Sigmoid colon (tissue), 7 donors: ENCODE measurements at places on chromosomes 2 and 18. TPM values are rescaled to one million over a fixed set of nuclear protein-coding genes. Genes with fewer than 3 reads are reported as not detected.

DNA sequence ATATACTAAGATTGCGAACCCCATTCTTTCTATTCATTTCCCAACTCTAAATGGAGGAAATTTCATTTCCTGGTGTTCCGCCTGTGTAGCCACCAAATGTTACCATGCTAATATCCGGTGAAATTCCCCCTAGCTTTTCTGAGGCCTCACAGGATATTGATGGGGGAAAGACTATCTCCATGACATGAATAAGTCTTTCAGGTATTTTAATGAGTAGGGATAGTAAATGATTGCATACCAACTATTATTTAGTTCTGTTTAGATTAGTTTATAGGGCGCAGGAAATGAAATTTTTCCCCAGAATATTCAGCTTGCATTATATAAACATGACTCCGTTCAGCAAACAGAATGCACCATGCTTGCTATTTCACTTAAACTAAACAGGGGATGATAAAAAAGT lies 55.4 kb downstream of the COL5A2 start:
- DNase-seq = no peak

- DNase-seq = no peak
Observed at GRCh38 chr18:2173486-2173885, 397.8 kb downstream of the METTL4 start.

- no peak for DNase-seq
Observed at GRCh38 chr2:70212298-70212932, 21.6 kb upstream of the C2orf42 start.

DNA sequence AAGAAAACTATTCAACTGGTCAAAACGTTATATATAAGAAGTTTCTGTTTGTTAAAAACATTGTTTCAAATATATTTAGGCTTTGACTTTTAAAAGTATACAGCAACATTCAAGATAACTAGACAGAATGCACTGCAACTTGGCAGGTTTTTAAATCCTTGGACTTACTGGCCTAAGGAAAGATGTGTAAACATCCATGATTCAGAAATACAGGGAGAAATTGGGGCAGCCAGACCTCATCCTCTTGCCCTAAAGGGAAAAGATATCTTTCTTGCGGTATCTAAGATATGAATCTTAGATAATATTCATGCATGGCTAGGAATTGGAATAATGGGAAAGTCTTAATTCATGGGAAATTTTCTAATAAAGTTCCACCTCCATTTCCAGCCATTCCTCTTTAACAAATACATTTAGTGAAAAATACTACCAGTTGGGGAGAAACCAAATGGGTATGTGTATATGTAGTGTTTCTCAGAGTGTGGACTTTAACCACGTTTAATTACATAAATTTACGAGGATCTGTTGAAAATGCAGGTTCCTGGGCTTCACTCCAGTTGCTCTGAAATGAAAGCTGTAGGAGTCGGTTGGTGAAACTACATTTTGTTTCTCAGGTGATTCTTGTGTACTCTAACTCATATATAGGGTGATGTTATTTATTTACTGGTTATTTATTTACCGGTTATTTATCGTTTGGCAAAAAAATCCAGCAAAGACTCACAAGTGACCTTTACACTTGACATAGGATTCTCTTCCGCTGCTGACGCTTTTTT lies 587 bp upstream of the TANK start:
- DNase-seq = no peak

Gene SLC4A3
- total RNA-seq = 5.0 TPM

DNA sequence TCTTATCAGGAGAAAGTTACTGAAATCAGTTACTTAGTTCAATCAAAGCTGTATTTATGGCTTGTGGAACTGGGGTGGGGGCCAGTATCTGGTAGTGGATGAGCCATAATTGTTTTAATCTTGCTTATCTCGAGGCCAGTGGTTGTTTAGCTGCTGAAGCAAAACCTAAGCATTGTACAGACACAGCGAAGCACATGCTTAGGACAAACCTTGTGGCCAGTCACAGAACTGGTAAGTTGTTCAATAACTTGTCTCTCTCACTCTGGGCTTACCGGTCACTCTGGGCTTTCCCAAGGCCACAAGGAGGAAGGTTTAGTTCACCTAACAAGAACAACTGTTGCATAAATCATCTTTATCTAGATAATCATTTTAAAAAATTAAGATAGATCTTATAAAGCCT lies 296.6 kb upstream of the NETO1 start:
- no peak for DNase-seq

DNA sequence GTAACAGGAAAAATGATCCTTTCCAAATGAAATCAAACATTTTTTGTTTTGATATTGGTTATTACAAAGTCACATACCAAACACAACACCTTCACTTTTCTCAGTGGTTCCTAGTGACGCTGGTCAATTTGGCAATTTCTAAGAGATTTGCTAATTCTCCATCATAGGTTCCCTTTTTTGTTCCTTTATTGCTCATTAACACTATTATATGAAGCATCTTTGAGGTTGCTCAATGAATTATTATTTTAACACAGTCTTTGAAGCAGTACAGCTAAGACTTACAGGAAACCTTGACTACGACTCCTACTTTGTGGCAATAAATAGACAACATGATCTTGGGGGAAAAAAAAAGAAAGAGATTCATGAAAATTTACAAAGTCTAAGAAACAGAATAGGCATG lies 152.2 kb upstream of the VRK2 start:
- DNase-seq = no peak

- no peak for DNase-seq
Observed at GRCh38 chr2:70520825-70521224, 32.8 kb downstream of the TGFA start.

GRCh38 chr18:9429662-9429993 lies 45.7 kb upstream of the RALBP1 start:
- no peak for DNase-seq

DNA sequence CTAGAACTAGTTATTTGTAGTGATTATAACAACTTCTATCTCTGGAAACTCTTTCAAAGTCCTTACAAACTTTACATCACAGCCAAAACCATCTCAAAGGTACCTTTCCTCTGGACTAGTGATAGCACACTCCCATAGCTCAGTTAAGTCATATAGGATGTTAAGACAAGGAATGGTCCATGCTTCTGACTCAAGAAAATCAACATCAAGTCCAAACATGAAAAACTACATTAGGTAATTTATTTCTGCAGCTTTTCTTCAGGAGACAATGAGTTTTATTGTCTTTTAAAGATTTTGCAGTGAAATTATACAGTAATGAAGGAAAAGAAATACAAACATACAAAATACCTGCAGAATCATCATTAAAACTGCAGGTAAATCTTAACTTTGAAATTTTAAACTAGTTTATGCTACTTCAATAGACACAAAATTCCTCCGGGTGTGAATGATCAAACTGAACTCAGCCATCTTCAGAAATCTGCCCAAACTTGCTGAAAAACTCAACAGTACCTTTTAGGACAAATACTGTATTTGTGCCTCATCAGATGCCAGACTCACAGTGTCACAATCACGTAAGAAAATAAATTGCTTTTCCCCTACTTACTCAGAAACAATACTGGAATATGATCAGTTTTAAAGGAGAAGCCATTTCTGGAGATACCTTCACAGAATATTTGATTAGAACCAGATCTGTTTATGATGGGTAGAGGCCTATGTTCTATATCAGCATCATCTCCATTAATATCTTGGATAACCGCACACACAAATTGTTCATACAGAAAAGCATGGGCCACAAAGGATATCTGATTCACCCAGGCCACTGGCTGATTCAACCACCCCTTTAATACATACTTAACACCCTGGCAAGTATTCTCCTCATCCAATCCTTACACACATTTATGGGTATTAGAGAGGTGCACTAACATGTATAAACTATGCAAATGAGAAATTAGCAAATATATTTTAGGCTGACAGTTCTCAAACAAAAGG lies 2.6 kb downstream of the TMEM131 start:
- DNase-seq = no peak

Gene RFX8
- 0.83 TPM for total RNA-seq

- no peak for DNase-seq
Observed at GRCh38 chr2:241314226-241315092, 1.0 kb downstream of the HDLBP start.

Gene MARCO
- 3.3 TPM for total RNA-seq

- no peak for DNase-seq
Observed at GRCh38 chr2:111030945-111031344, 89.8 kb upstream of the BCL2L11 start.

GRCh38 chr2:160397530-160397865 lies 96.1 kb downstream of the RBMS1 start:
- DNase-seq = no peak

Gene TBR1
- total RNA-seq = not detected

Gene CENPA
- not detected for total RNA-seq

Gene RAMP1
- total RNA-seq = 476 TPM

DNA sequence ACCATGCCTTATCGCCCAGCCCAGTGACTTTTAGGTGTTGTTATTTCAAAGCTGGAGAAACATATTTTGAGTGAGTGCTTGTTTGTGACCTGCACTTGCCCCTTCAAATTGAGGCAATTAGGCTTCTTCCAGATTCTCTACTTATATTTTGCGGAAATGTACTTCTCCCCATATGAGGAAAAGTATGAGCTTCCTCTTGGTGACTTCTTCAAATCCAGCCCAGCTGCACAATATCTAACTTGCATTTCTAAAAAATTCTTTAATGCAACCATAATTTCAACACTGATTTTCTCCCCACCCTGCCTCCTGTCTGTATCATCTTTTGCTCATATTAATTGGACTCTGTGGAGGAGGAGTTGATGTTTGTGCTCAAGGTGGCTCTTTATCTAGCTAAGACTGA lies 391.2 kb upstream of the POU3F3 start:
- DNase-seq = no peak

GRCh38 chr2:126475031-126475430 lies 180.9 kb upstream of the GYPC start:
- no peak for DNase-seq

DNA sequence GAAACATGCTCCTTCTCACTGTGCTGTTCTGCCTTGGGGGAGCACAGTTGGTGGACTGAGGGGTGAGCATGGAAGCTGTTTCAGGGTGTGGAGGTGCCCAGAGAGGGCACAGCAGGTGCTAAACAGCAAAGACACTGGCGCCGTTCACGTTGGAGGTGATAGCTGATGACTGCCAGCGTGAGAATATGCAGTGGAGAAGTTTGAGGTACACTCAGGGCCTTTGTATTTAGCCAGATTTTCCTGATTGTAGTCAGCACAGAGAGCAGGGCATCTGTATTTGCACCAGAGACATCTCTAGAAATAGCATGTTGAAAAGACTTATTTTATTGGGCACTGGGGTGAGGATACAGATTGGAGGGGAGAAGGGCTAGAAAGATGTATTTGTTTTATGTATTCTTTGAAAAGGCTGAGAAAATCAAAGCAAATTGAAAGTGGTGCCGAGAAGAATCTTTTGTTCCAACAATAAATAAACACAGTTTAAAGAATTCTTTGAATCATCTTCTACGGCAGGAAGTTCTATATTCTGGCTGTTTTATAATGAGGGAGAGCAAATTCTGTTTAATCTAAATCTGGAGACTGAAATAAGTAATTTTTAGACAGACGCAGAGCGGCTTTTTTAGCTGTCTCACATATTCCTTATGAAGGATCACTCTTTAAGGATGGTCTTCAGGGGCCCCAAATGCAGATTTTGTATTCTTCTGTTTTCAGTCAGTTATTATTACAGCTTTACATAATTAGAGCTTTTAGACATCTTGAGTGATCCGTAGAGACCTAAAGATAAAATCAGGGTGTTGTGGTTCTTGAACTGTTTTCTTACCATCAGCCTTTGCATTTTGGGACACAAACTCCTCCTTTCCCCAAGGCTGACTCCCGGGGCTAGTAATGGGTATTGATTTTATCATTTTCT lies 7.1 kb downstream of the ZNF532 start:
- peak; percentile 12 for DNase-seq

Gene RTN4
- 201 TPM for total RNA-seq

- no peak for DNase-seq
Observed at GRCh38 chr2:188523919-188524318, 232.2 kb downstream of the GULP1 start.

GRCh38 chr2:240796543-240797499 lies 23.2 kb downstream of the KIF1A start:
- peak; percentile 39 for DNase-seq

GRCh38 chr2:178782236-178782635 lies 25.0 kb downstream of the TTN start:
- no peak for DNase-seq

DNA sequence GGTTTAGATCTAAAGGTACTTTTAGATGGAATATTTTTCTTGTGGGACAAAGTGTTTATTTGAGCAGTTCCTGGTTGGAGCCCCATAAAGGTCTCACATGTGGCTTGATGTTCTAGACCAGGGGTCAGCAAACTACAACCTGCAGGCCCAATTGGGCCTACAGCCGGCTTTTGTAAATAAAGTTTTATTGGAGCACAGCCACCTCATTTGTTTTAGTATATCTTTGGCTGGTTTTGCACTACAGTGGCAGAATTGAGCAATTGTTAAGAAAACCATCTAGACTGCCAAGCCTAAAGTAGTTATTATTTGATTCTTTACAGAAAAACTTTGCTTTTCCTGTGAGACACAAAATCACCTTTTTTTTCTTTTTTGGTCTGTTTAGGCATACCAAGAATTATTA lies 41.6 kb downstream of the NDC80 start:
- DNase-seq = no peak

GRCh38 chr2:17620841-17621240 lies 80.3 kb downstream of the VSNL1 start:
- DNase-seq = no peak

DNA sequence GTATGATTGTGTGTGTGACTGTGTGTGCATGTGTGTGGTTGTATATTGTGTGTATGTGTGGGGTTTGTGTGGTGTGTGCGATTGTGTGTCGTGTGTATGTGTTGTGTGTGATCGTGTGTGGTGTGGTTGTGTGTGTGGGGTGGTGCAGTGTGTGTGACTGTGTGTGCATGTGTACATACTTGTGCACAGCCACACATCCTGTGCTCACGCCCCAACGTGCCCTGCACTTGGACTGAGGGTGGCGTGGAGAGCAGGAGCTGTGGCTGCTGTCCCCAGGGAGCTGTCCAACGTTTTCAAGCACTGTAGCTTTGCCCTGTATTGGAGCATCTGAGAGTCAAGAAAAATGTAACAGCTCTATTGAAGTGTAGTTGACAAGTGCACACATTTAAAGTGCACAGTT lies 243.2 kb upstream of the HDAC4 start:
- no peak for DNase-seq

- no peak for DNase-seq
Observed at GRCh38 chr18:10860382-10860781, 289.0 kb downstream of the PIEZO2 start.

Gene SELENOI
- 8.9 TPM for total RNA-seq

Gene ARHGEF4
- 18.5 TPM for total RNA-seq
